T-cell (primary cell): ENCODE measurements at places on chromosomes 6 and 20. TPM values are rescaled to one million over a fixed set of nuclear protein-coding genes. Genes with fewer than 3 reads are reported as not detected.

GRCh38 chr20:44235702-44236101, 11.4 kb upstream of the GDAP1L1 start:
- no peaks in the 10 kb centered on the region for H3K27me3 ChIP-seq
- no peak for DNase-seq
- H3K4me3 ChIP-seq = no peak overlapping the region
- peaks cover 8% of the 10 kb centered on the region for H3K4me1 ChIP-seq
- no peak overlapping the region for H3K27ac ChIP-seq
- no peaks in the 10 kb centered on the region for H3K36me3 ChIP-seq

DNA sequence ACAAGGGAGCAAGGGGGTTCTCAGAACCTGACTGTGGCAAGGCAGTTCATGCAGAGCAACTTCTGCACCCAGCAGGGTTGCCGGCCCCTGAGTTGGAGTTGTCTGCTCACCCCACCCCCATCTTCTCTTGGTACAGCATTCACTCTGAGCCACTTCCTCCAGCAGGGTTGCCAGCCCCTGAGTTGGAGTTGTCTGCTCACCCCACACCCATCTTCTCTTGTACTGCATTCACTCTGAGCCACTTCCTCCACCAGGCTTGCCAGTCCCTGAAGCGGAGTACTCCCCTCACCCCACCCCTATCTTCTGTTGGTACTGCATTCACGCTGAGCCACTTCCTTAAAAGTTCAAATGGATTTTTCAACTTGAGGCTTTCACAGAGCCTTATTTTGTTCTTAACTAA, 79.7 kb upstream of the SYNDIG1 start:
- peaks cover 2% of the 10 kb centered on the region for H3K27me3 ChIP-seq
- H3K36me3 ChIP-seq = no peaks in the 10 kb centered on the region
- no peak overlapping the region for H3K27ac ChIP-seq
- peak; percentile 35 for DNase-seq

- no peak within 1 kb of the TSS for H3K27ac ChIP-seq
- H3K27me3 ChIP-seq = no peaks in the 10 kb centered on the region
- H3K4me3 ChIP-seq = no peak within 1 kb of the TSS
- no peaks in the 10 kb centered on the region for H3K4me1 ChIP-seq
- no peaks in the 10 kb centered on the region for H3K36me3 ChIP-seq
Measured at GRCh38 chr6:39322306-39322850, at the start of gene KCNK16. TSS of gene KCNK16 (minus strand) at chr6:39322702. CDS start at chr6:39322540, 162 bp downstream.

- no peaks in the 10 kb centered on the region for H3K36me3 ChIP-seq
- no peaks in the 10 kb centered on the region for H3K4me1 ChIP-seq
- no peak overlapping the region for H3K27ac ChIP-seq
- no peak overlapping the region for H3K4me3 ChIP-seq
- no peak for DNase-seq
Measured at GRCh38 chr20:14334306-14334930, 3.0 kb downstream of the FLRT3 start.

DNA sequence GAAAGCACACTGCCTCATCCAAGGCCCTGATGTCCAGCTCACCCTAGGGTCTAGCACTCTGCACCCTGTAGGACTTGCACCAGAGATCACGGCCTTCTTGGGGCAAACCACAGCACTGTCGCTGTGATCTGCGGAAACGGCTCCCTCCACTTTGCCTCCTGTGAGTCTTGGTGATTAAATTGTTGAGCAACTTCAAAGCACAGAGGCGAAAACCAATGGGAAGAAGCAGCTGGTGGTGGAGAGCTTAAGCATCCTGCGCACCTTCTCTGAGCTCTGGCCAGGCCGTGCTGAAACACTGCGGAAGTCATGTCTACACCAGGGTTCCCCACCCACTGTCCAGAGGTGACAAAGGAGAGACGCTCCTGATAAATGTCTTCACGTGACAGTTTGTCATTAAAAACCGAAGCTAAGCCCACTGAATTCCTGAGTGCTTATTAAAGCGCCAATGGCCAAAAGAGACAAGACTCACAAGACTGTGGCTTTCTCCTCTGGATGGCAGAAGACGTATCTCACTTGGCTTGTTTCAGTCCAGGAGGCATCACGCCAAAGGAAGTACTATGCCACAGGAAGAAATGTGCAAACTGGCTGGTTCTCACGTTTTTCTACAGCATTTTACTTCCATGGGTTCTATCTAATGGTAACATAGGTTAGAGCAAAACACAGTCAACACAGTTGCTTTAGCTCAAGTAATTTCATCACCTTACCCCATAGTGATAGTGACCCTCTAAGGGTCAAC, 3.1 kb downstream of the RAMACL start:
- no peaks in the 10 kb centered on the region for H3K4me1 ChIP-seq
- no peaks in the 10 kb centered on the region for H3K36me3 ChIP-seq
- no peaks in the 10 kb centered on the region for H3K27me3 ChIP-seq
- no peak for DNase-seq

GRCh38 chr6:157200611-157201010, 122.7 kb downstream of the TMEM242 start:
- no peaks in the 10 kb centered on the region for H3K27me3 ChIP-seq
- no peak overlapping the region for H3K27ac ChIP-seq
- peaks cover 6% of the 10 kb centered on the region for H3K4me1 ChIP-seq
- H3K36me3 ChIP-seq = peaks cover 15% of the 10 kb centered on the region
- DNase-seq = no peak

GRCh38 chr6:157927011-157927410, 54.7 kb upstream of the SYNJ2 start:
- H3K27me3 ChIP-seq = no peaks in the 10 kb centered on the region
- H3K4me1 ChIP-seq = no peaks in the 10 kb centered on the region
- H3K36me3 ChIP-seq = peaks cover 27% of the 10 kb centered on the region
- H3K4me3 ChIP-seq = no peak overlapping the region
- no peak overlapping the region for H3K27ac ChIP-seq
- no peak for DNase-seq

DNA sequence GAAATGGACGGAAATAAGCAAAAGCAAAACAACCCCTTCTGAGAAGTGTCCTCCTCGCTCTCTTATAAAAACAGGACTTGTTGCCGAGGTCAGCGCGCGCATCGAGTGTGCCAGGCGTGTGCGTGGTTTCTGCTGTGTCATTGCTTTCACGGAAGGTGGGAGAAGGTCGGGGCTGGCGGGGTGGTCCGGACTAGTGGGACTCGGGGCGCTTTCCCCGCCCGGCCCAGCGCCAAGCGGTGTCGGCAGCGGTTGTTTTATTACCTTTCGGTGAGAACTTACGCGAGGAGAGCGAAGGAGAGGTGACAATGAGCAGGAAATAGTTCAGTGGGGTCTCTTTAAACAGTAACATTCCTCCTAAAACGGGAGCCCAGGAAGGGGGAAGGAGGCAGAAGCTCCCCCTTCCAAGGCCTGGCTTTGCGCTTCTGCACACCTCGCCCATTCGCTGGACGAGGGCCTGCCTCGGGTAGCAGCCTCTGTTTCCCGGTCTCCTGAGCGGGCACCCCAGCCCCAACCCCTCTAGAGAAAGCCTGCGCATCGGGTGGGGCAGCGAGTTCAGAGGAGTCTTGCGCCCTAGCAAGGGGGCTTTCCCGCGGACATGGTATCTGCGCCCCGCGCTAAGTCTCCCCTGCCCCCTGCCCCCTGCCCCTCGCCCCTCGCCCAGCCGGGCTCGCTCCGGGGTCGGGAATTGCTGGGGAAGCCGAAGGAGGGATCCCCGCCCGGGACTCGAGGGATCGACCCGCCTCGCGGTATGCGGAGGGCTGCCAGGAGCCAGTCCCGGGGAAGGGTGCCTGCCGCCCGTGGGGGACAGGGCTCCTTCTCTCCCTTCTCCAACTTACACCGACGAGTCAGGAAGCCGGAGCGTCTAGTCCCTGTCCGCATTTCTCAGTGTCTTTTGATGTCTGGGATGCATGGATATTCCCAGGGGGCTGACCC, 1.2 kb upstream of the TBXT start:
- H3K4me3 ChIP-seq = no peak overlapping the region
- H3K4me1 ChIP-seq = peaks cover 15% of the 10 kb centered on the region
- H3K27me3 ChIP-seq = peaks cover 67% of the 10 kb centered on the region
- no peak overlapping the region for H3K27ac ChIP-seq

DNA sequence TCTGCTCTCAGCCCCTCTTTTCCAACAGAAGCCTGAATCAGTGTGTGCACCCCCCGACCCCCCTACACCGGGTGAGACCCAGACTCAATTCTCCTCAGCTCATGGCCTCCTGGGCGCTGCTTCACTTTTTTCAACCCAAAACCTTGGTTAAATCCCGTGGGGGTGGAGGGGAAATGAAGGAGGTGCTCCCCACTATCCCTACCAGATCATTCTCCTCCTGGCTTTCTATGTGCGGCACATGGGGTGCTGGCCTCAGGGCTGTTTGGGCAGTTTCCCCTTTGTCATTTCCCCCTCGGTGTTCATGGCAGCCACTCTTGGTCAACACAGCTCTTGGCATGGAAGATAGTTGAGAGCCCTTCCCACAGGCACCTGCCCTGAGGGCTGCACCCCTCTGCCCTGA, 4.6 kb downstream of the CST4 start:
- peaks cover 25% of the 10 kb centered on the region for H3K27me3 ChIP-seq
- DNase-seq = no peak
- no peaks in the 10 kb centered on the region for H3K4me1 ChIP-seq
- H3K4me3 ChIP-seq = no peak overlapping the region

GRCh38 chr6:109325400-109325801, 56.9 kb downstream of the CD164 start:
- no peak for DNase-seq
- H3K27me3 ChIP-seq = no peaks in the 10 kb centered on the region
- H3K36me3 ChIP-seq = no peaks in the 10 kb centered on the region
- peaks cover 6% of the 10 kb centered on the region for H3K4me1 ChIP-seq
- no peak overlapping the region for H3K27ac ChIP-seq

- no peak overlapping the region for H3K27ac ChIP-seq
- peaks cover 26% of the 10 kb centered on the region for H3K4me1 ChIP-seq
- no peaks in the 10 kb centered on the region for H3K36me3 ChIP-seq
- H3K4me3 ChIP-seq = no peak overlapping the region
- H3K27me3 ChIP-seq = no peaks in the 10 kb centered on the region
- DNase-seq = no peak
Measured at GRCh38 chr20:53738039-53738944, 144.7 kb upstream of the ZNF217 start.

NCOA3 gene
- 68.9 TPM for total RNA-seq

TRAPPC3L gene
- total RNA-seq = not detected

SLC12A5 gene
- not detected for total RNA-seq

GSTA4 gene
- total RNA-seq = 0.35 TPM

C20orf202 gene
- 0.23 TPM for total RNA-seq

TPMT gene
- total RNA-seq = 6.3 TPM

RXRB gene
- 96.4 TPM for total RNA-seq

CST2 gene
- total RNA-seq = not detected
